ENCODE measurements at places on chromosomes 16 and 17. TPM values are rescaled to one million over a fixed set of nuclear protein-coding genes. Genes with fewer than 3 reads are reported as not detected.
A peak's percentile ranks its signal among the peaks of the same experiment; 100 is the strongest.

DNA sequence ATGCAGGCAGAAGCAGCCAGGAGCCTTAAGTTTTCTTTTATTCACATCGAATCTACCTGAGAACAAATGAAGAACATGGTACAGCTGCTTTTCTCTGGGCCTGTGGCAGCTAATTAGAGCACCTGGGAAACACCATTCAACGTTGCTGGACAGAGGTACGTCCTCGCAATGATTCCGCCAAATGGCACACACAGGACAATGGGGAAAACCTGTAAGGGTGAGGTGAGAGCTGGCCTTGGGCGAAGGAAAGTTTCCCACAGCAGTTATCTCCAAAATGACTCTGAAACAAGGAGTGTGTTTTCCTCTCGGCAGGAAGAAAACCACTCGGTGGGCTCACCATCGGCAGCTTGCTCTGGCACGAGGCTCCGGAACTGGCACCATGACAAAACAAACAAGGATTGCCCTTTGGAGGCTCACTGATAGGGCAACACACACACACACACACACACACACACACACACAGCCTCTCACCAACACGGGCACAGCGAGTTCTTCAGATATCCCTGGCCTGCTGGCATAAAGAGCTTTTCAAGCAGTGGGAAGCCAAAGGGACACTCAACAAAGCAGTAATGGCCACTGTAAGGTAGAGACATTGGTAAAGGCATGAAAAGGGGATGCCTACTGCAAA is 73.7 kb downstream of the ZFHX3 start:
- DNase-seq: no peak

- no peak for DNase-seq
Observed at GRCh38 chr16:52561910-52562741, 15.2 kb upstream of the TOX3 start.

DNA sequence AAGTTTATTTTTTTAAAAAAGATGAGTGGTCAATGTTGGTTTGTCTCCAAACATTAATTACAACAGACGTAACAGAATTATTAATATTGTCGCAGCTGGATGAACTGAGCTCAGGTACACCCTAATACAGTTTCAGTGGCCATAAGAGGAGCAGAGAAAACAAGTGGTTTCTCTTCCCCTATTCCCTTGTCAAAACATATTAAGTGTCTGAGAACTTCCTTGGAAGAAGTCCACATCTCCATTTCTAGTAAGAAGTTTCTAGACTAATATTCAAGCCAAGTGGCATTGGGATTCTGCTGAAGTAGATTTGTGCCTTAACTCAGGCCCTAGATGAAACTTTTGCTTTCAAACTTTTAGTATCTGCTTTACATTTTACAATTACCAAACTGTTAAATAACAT is 47.7 kb downstream of the GNA13 start:
- DNase-seq: no peak

The ACBD4 gene
- 15.9 TPM for total RNA-seq

DNA sequence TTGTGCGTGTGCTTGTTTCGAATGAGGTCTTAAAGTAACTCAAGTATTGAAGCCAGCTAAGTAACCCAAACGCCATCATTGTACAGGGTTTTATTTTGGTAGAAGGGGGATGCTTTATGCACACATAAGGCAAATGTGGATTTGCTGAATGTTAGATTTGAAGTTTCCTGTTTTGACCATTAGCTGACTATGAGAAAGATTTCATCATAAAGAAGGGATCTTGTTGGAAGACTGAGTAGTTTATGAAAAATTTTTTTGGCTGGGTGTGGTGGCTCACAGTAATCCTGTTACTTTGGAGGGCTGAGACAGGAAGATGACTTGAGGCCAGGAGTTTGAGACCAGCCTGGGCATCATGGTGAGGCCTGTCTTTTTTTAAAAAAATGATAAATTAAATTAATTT is 10.0 kb upstream of the ZFP3 start:
- no peak for DNase-seq

DNA sequence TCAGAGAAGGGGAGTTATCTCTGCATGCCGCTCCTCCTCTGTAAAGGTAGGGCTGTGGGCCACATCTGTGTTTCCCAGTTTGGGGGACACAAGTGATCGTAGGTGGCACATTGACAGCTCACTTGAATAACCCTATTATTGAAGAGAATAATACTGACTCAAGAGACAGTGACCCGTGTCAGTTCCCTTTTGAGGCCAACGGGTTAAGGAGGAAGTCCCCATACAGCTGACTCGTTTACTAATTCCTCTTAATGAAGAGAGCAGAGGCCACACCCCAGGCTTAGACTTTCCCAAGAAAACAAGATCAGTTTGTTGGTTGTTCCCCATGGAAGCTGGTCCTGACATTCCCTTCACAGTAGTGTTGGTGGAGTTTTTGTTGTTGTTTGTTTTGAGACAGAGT is 33.0 kb downstream of the IL4R start:
- no peak for DNase-seq

The RNF112 gene
- 5.0 TPM for total RNA-seq

- DNase-seq: peak; percentile 22
Observed at GRCh38 chr17:7439462-7440112, at the start of gene FGF11. TSS of gene FGF11 (plus strand) at chr17:7439512. CDS start at chr17:7439621, 109 bp downstream.

- no peak for DNase-seq
Observed at GRCh38 chr17:32016231-32016630, 9.0 kb downstream of the LRRC37B start.

DNA sequence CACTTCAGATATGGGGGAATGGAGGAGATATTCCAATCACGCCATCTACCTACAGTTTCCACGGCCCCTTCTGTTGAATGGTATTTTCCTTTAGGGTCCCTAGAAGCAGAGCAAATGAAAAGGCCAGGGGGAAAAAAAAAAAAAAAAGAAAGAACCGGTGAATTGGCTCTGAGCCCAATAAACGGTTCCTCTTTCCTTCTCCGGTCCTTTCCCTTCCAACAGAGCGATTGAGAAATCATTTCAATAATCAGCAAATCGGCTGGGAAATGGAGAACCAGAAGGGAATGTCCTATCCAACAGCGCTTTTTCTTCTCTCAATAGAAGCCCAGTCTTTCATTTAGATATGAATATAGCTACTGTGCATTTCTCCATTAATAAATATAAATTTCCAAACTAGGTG is 26.8 kb upstream of the HOXB13 start:
- no peak for DNase-seq

The DNAAF1 gene
- total RNA-seq: 2.9 TPM

GRCh38 chr17:48804936-48805411 is 12.1 kb downstream of the TTLL6 start:
- DNase-seq: peak; percentile 80

The HOXB5 gene
- not detected for total RNA-seq

GRCh38 chr16:73793260-73793659 is 503.4 kb upstream of the PSMD7 start:
- no peak for DNase-seq

The SLC47A1 gene
- total RNA-seq: 0.29 TPM

The KRT12 gene
- total RNA-seq: not detected

DNA sequence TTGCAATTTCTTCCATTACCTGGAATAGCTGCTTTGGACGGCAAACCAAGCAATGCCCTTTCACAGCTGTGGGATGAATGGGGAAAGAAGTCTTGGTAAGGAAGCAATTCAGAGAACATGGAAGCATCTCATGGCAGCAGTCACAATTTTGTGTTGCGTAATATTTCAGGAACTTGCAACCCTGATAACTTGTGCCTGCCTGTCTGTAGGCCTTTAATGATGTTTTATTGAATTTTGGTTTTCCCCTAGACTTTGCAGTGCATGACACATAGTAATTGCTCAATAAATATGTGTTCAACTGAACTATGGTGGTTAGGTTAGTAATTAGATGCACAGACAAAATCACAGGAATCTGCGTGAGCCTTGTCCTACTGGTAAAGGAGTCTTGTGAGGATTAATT is 439.5 kb downstream of the WWOX start:
- DNase-seq: no peak

- no peak for DNase-seq
Observed at GRCh38 chr17:15507001-15507400, 39.6 kb upstream of the CDRT4 start.

- DNase-seq: no peak
Observed at GRCh38 chr17:4378626-4379025, 12.2 kb upstream of the UBE2G1 start.

DNA sequence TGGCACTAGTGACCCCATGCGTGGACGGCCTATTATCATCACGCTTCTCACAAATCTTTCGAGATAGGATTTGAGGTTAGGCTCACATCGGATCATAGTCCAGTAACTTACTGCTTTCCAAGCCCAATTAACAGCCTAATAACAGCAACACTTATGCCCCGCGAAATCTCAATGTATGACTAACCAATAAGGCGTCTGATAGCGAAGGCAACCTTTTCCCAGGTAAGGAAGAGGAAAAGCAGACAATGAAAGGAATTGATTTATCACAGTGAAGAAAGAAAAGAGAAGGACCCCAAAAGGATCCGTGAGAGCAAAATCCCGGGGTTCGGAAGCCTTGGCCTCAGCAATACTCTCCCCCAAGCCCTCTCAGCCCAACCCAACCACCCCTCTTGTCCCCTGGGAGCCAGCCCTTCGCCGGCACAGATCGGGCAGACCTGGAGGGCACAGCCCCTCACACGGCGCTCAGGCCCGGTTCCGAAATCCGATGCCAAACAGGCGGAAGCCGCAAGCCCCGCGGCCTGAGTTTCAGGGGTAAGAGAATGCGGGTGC is 534 bp downstream of the GPATCH8 start:
- DNase-seq: no peak

The DLX3 gene
- total RNA-seq: not detected

DNA sequence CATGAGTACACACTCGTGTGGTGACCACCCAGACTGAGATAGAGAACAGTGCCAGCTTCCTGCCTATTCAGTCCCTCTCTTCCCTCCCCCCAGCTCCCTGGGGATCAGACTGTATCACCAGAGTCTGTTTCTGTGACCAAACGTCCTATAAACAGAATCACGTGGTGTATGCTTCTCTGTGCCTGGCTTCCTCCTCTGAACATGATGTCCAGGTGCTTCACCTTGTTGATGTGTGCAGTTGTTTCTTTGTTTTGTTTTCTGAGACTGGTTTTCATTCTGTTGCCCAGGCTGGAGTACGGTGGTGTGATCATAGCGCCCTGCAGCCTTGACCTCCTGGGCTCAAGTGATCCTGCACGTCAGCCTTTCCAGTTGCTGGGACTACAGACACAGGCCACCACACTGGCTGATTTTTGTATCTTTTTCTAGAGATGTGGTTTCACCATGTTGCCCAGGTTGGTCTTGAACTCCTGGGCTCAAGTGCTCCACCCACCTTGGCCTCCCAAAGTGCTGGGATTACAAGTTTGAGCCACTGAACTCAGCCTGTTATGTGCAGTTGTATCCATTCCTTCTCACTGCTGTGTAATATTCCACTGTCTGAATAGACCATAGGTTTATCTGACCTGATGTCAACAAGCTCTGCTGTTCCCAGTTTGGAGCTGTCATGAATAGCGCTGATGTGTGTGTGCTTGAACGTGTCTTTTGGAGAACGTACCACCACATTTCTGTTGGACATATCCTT is 28.9 kb upstream of the PRM1 start:
- no peak for DNase-seq

DNA sequence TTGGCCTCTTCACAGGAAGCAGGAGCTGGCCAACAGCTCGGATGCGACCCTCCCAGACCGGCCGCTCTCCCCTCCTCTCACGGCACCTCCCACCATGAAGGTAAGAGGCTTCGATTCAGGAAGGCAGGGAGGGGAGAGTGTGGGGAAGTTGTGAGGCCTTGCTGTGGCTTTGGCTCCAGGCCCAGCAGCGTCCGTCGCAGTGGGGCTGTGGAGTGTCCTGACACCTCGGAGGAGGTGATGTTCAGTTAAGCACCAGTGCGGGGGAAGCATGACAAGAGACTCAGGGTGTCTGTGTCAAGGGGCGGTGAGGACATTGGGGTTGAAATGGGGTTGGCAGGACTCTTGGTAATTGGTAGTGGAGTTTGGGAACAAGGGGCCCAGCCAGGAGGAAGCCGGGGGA is 109.0 kb downstream of the RAP1GAP2 start:
- no peak for DNase-seq
